ENCODE measurements at places on chromosomes 16 and 17.

DNA sequence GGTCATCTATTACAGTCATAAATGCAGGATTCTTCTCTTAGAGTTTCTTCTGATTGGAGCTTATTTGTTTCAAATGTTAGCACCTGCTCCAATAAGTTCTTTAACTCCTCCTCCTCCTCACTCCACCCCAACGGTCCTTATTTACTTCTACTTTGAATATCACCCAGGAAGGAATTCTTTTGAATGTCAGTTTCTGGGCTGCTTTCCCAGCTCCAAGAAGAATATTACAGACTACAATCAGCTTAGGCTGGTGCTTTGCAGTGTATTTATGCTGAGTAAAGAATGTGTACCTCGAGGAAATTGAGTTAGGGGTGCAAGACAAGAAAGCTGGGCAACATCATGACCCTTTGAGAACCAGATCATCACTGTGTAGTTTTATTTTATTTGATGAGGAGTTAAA is 30.8 kb downstream of the MAP3K3 start:
- DNase-seq = no peak

DNA sequence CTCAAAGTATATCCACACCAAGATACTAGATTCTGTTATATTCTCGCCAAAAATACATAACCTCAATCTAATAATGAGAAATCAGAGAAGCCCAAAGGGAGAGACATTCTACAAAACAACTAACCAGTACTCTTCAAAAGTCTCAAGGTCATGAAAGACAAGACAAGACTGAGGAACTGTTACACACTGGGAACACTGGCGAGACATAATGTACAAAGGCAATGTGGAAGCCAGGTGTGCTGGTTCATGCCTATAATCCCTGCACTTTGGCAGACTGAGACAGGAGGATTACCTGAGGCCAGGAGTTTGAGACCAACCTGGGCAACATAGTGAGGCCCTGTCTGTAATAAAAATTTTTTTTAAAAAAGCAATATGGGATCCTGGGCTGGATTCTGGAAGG is 85.9 kb downstream of the SPAG9 start:
- no peak for DNase-seq

DNA sequence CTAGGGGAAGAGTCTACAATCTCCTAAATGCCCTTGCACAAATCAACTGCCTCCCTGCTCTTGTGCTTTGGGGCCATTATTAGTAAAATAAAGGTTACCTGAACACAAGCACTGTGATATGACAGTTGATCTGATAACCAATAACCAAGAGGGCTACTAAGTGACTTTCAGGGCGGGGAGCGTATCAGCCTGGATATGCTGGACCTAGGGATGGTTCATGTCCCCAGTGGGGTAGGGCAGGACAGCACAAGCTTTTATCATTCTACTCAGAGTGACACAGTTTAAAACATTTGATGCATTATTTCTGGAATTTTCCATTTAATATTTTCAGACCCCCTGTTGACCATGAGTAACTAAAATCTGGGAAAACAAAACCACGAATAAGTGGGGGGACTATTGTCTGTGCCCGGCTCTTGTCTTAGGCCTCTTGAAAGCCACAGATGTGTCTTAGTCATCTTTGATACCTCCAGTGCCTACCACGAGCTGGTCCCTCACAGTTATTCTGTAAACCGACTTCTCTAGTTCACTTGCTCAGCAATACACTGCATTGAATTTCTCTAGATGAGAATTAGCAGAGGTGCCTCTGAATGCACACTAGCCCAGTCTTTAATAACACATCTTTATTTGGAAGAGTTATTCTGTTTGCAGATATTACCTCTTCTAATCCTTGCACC is 94.6 kb upstream of the DHX40 start:
- no peak for DNase-seq

DNA sequence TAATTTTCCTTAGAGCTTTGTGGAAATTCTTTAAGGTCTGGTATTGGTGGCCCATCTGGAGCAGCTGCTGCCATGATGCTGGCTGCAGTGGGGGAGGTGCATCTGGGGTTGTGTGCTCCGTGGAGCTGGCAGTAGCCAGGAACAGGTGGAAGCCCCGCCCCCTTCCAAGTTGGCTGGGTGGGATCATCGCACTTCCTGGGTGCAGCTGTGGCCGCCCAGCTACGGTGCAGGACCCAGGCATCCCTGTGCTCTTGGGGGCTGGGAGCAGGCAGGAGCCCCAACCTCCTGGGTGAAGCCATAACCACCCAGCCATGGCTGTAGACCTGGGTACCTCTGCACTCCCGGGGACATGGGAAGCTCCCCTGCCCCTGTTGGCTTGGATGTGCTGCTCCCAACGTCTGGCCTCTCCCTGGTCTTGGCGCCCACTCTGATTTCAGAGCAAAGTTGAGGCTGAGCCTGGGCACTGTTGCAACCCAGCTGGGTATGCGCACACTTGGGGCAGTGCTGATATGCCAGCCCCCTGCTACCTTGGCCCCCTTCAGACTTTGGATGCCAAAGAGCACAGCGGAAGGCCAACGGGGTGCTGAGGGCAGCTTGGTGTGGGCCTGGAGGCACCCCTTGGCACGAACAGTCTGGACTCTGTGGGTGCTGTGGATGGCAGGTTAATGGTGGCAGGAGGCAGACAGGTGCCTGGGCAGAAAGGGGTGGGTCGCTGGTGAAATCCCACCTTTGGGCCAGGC is 145.2 kb downstream of the MYO1D start:
- DNase-seq = no peak

- no peak for DNase-seq
Measured at GRCh38 chr17:42110301-42111264, 1.9 kb downstream of the DHX58 start.

GRCh38 chr17:8572764-8573163 is 57.8 kb downstream of the MYH10 start:
- no peak for DNase-seq

- no peak for DNase-seq
Measured at GRCh38 chr16:14371778-14372431, 258.2 kb downstream of the PARN start.

GRCh38 chr16:84605339-84605848 is 12.5 kb downstream of the COTL1 start:
- no peak for DNase-seq

Data from NCI-H2107 (cell line).